ENCODE measurements at places on chromosomes 7 and 10.

DNA sequence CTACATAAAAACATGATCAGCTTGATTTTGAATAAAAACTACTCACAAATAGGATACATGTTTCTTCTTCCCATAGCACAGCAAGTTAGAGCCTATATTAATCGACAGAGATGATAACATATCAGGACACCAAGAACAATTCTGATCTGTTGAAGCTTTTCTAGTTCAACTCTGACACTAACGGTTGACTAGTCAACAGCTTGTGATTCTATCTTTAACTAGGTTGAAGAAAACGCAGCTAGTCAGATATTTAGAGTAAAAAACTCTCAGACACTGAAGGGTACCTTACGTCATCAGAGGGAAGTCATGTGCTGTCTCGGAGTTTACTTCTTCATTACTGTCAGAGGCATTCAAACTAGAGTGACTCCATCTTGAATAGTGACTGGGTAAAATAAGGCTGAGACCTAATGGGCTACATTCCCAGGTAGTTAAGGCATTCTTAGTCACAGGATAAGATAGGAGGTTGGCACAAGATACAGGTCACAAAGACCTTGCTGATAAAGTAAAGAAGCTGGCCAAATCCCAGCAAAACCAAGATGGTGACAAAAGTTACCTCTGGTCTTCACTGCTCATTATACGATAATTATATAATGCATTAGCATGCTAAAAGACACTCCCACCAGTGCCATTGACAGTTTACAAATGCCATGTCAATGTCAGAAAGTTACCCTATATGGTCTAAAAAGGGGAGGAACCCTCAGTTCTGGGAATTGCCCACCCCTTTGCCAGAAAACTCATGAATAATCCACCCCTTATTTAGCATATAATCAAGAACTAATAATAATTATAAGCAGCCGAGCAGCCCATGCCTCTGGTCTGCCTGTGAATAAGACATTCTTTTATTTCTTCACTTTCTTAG lies 21.3 kb downstream of the CCDC71L start:
- no peak for DNase-seq

GRCh38 chr10:132885451-132886210 lies 56.7 kb downstream of the CFAP46 start:
- no peak for DNase-seq

DNA sequence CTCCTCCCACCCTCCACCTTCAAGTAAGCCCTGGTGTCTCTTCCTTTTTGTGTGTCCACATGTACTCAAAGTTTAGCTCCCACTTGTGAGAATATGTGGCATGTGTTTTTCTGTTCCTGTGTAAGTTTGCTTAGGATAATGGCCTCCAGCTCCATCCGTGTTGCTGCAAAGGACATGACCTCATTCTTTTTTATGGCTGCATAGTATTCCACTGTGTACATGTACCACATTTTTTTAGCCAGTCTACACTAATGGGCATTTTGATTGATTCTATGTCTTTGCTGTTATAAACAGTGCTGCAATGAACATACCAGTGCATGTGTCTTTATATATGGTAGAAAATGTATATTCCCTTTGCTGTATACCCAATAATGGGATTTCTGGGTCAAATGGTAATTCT lies 710.9 kb downstream of the CCSER2 start:
- DNase-seq = no peak

GRCh38 chr7:16739863-16740622 lies 13.5 kb upstream of the TSPAN13 start:
- DNase-seq = no peak

DNA sequence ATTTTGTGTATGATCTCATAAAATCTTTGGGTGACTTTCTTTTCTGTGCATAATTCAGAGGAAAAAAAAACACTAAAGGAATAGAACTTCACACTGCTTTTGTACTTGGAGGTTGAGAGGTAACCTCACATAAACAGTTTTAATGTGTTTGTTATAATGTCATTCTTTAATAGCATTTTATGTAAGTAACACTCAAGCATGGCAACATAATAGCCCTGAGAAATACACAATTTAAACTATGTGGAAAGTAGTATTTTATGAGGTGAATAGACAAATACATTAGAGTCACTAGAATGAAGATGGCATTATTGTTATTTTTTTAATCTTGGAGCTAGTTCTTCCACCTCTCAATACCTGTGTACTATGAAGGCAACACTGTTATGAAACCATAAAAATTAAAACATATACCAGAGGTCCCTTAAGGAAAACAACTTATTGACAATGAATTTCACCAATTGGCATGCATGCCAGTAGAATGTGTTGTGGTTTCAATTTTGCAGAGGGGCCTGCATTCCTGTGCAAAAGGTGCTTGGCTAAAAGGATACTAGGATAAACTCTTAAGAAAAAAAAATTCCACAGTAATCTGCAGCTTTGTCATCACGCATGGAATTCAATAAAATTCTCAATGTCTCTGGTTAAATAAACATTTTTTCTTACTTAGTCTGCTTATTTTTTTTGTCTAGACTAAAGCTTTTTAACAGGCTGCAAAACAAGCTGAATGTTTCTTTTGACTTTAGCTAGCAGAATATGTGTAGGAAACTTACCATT lies 102.5 kb downstream of the CD36 start:
- DNase-seq = no peak

GRCh38 chr10:69750725-69751124 lies 51.0 kb upstream of the COL13A1 start:
- no peak for DNase-seq

- no peak for DNase-seq
Observed at GRCh38 chr10:1182280-1183032, 126.3 kb downstream of the WDR37 start.

- DNase-seq = no peak
Observed at GRCh38 chr7:101450064-101450463, 87.4 kb downstream of the COL26A1 start.

DNA sequence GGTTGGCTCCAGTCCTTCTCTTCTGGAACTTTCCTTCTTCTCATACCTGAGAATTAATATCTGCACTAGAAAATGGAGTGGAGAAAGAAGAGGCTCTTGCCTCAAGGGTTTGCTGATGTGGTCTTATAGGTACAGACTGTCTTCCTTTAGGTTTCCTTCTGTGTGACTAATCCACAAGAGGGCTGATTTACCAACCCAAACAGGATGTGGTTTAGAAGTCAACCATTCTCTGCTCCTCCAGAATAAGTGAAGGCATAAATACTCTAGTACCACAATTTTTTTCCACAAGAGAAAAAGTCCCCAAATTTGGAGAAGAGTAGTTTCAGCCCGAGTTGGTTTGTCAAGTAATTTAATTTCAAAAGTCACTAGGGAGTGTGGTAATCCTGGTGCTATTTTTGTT lies 85.8 kb downstream of the NRP1 start:
- DNase-seq = no peak

DNA sequence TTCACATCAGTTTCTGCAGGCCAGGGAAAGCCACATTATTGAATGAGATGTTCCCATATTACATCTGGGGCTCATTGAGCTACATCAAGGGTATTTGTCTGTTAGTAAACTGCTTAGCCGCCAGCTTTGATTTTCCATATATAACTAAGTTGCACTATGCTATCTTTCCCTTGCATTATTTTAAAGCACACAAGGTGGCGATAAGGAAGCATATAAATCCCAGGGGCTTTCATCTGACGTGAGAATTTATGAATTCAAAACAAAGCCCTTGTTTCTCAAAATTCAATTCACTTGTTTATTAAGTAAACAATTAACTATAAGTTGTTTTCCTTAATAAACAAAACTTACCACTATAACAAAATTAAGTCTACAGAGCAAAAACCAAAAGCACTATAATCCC lies 334.1 kb upstream of the TPK1 start:
- DNase-seq = no peak
